Ascending aorta (tissue), 2 donors: ENCODE measurements at places on chromosomes 1 and 21.

DNA sequence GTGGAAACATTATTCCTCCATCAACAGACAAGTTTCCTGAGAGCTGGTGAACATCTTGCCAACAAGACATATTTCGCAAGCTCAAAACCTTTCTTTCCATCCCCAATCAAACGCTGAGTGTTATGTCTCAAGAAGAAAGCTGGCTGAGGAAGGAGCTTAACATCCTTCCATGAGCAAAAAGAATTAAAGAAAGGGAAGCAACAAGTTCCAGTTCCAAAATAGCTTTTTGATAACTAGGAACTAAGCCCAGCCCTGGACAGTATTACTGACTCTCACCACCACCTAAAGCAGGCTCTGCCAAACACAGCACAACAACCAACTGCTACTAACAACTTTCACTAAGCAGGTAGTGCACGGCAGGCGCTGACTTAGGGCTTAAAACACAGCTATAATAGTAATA is 50.2 kb downstream of the CAPZB start:
- DNase-seq, result no peak

DNA sequence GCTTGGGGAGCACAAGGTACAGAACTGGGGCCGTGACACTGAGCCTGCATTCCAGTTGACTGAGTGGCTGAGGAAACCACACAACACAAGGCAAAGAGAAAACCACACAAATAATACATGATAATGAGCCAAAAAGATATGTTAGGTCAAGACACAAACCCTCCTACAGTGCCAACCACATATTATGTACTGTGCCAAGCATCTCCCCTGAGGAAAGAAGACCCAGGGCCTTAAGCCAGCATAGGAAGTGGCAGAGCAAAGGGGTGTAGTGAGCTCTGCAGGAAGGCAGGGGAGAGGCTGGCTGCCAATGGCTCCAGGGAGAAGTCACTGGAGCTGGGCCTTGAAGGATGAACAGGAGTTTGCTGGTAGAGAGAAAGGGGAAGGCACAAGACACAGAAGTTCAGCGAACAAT is 28.2 kb downstream of the CTNNBIP1 start:
- no peak for DNase-seq

DNA sequence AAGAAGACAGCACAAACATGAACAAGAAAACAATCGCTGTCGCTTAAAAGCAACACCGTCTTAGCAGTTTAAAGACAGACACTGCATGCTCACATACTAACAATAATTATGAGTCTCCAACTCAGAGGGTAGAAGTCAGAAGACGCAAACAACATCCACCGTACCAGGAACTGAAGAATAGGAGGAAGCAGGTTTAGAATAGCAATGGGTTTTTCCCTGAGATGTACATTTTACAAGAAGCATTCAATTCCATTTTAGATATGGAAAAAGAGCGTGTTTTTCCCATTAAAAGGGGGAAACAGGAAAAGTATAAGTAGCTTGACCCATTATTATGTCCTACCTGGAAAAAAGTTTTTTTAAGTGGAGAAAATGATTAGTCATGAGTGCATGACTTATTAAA is 34.5 kb upstream of the KCNE1 start:
- no peak for DNase-seq

DNA sequence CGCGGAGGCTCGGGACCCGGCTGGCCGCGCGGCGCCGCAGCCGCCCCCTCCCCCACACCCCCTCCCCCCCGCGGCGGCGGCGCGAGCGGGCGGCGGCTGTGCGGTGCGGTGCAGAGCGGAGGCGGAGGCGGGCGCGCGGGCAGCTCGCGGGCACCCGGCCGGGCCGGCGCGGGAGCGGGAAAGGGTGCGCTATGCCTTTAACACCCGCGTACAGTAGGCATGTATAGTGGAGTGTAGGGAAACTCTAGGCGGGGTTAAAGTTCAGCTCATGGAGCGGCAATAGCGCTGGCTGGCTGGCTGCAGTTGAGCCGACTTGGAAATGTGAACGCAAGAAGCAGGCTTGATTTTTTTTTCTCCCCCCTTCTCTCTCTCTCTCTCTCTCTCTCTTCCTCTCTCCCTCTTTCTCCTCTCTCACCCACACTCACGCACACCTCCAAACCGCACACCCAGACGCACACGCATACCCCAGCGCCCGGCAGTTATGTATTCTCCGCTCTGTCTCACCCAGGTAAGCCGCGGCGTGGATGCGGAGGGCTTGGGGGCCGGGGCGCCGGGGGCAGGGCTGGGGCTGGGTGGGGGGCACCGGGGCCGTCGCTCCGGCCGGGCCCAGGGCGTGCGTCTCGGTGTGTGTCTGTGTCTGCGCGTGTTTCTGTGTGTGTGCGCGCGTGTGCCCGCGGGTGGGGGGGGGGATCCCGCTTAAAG is at the start of gene NFIA:
TSS of gene NFIA (plus strand) at position 251 of the 702 bp plus-strand sequence.
- DNase-seq, result no peak

GRCh38 chr1:83103341-83103740 is 895.6 kb downstream of the TTLL7 start:
- DNase-seq, result no peak

DNA sequence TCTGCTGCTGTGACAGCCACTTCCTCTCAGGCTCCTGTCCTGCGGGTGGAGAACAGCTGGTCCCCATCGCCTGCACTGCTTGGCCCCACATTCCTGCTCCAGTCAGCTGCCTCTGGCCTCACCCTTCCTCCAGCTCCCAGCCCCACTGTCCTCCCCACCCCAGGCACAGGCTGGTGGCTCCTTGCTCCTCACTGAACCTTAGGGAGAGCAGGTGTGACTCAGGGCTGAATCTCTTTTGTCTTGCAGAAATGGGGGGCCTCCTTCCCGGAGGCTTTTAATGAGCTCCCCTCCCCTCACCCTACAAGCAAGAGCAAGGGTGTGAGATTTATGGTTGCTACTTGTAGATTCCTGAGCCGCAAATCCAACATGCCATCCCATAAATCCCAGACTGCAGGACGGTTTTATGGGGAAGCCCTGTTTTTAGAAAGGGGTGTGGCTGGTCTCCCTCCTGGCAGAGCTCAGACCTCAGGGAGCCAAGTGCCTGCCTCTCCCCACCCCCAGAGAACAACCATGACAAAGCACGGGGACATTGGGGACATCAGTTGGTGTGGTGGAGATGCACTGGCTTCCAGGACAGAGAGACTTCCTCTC is 15.2 kb downstream of the CDK18 start:
- DNase-seq, result no peak

DNA sequence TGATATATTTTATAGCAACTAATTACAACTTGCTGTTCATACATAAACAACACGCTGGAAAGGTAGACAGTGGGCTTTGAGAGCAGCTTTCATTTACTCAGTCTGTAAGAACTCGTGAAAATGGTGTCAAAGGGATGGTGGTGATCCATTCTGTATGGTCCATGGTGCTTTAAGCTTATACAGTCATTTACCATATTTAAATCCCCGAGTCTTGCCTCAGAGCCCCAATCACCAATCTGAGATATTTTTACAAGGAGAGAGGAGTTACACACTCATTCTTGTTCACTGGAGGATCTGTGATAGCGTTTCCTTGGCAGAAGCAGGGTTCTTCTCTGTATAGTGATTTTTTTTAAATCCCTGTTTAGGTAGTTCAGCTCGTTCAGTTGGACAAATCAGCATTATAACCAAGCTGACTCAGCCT is 694.6 kb downstream of the USP25 start:
- DNase-seq, result no peak

DNA sequence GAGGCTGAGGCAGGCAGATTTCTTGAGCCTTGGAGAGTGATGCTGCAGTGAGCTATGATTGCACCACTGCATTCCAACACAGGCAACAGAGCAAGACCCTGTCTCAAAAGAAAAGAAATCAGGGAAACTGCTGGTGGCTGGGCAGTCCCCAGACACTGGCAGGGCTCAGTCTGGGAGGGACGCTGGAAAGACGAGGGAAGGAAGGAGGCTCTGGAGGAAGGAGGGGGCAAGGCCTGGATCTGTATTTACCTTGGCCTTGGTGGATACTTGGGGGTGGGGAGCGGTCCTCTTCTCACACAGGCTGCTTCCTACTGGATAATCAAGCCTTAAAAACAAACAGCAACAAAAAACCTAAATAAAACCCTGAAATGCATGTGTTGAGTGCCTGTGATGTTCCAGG is 24.4 kb downstream of the KCNQ4 start:
- no peak for DNase-seq

DNA sequence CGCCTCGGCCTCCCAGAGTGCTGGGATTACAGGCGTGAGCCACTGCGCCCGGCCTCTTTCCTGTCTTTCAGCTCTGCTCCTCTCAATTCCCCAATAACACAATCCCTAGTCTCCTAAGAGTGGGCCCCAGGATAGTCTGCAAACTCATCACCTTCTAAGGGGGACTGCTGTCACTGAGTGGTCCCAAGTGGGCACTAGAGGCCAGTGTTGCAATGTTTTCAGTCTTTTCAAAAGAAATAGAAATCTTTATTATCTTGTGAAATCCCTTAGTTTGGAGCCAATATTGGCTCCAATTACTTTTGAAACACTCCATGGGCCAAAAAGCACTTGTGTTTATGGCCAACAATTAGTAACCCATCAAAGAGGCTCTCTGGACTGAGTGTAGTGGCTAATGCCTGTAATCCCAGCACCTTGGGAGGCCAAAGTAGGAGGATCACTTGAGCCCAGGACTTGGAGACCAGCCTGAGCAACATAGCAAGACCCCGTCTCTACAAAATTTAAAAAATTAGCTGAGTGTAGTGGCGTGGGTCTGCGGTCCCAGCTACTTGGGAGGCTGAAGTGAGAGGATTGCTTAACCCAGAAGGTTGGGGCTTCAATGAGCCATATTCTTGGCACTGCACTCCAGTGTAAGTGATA is 28.6 kb upstream of the ZNF697 start:
- peak; percentile 66 for DNase-seq

DNA sequence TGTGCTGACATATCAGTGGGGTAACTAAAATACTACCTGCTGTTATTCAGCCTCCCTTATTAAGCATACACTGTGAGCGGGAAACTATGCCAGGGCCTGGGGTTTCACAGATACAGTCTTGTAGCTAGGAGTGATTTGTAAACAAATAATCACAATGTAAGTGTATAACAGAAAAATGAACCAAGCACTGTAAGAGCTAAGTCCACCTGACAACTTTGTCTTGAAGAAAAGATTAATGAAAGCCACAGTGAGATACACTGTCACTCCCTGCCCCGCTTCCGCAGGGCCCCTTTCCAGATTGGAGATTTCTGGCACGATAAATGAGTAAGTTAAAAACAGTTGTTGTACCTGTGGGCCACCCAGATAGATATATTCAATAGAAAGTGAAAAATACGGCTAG is 4.8 kb downstream of the RCAN3 start:
- DNase-seq, result no peak

DNA sequence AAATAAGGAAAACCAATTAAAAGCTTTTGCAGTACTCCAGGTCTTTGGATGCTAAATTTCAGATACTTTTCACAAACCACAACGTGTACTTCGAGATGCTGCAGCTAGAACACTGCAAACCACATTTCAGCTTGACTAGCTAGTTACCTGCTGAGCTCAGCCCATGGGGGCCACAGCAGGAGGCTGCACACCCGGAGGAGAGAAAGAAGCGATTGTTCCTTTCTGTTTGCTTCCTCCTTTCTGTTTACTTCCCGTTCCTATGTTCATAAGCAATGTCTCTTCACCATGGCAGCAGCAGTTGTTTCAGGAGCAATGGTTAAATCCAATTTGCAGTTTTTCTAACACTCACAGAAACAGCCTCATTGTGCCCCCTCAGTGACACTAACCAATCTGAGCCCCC is 225.6 kb upstream of the FGGY start:
- no peak for DNase-seq

DNA sequence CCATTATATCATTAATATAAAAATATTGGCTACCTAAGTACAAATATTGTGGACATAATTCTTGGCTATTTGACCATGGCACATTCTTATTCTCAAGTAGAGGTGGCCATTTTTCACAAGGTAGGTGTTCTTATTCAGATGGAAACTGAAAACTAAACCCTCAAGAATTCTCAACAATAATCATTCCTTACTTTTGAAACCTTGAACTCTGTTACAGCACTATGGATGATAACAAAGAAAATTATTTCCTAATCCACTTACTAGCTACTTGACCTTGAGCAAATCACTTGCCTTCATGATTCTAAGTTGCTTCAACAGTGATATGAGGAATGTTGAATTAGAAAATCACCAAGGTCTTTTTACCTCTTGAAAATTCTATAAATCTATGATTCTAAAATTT is 482.2 kb downstream of the PTPRC start:
- no peak for DNase-seq

DNA sequence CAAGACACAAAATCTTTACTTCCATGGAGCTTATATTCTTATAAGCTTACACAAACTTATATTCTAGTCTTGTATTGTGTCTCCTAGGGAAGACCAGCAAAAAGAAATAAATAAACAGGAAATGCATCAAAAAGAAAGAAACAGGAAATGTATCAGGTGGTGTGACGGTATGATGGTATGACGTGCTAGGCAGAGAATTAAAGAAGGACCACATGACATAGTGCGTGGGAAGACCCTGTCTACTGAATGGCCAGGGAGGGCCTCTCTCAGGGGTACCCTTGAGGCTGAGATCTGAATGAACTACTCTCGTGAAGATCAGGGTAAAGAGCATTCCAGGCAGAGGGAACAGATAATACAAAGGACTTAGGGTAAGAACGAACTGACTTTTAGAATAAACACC is 15.6 kb upstream of the WDR26 start:
- no peak for DNase-seq

DNA sequence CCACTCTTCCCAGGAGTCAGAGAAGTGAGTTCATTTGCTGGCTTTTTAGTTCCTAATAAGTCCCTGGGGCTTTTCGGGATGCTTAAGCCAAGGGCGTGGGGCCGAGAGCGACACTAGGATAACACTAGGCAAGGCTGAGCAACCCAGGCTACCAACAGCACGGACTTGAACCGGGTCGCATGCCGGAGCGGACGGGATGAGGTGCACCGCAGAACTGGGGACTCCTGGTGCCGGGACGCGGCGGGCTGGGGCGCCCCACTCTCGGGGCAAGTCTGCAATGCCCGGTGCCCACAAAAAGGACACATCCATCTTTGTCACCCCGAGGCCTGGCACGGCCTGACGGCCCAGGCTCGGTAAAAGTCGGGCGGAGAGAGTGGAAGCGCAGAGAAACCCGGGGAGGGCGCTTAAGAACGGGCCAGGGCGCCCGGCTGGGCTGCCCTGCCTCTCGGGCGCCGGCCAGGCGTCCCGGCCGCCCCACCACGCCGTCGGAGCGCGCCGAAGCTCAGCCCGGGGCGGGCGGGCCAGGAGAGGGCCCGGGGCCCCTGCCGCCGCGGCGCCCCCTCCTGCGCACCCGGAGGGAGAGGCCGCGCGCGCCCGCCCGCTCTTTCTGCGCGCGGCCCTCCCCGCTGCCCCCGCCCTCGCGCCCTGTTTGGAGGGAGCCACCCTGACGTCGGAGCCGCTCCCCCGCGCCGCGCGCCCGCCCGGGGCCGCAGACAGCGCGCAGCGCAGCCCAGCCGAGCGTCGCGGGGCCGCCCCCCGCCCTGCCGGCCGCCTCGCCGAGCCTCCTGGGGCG is at the start of gene NBL1:
TSS of gene NBL1 (plus strand) at position 710 of the 793 bp plus-strand sequence. CDS start 10,720 bp downstream, outside the sequence.
- DNase-seq, result no peak
